ENCODE measurements at places on chromosomes 3 and 15. TPM values are rescaled to one million over a fixed set of nuclear protein-coding genes. Genes with fewer than 3 reads are reported as not detected.

The MINDY4B gene
- total RNA-seq: not detected

The CTXND1 gene
- 0.01 TPM for total RNA-seq

The SLC51A gene
- total RNA-seq: not detected

The FAM81A gene
- total RNA-seq: 12.7 TPM

The SYNPR gene
- total RNA-seq: not detected

The SLC26A6 gene
- total RNA-seq: 20.3 TPM

The ACVR2B gene
- total RNA-seq: 2.9 TPM

The ACOX2 gene
- total RNA-seq: 8.4 TPM

The SHC4 gene
- total RNA-seq: 0.95 TPM

The MYLK gene
- total RNA-seq: 13.5 TPM

The GRK7 gene
- not detected for total RNA-seq

The GNAI2 gene
- total RNA-seq: 45.9 TPM

The ULK4 gene
- total RNA-seq: 4.7 TPM

The RLBP1 gene
- total RNA-seq: not detected

The IGSF10 gene
- 0.53 TPM for total RNA-seq

The DAPK2 gene
- total RNA-seq: 4.2 TPM

The CHRNA7 gene
- total RNA-seq: 4.2 TPM

The HYKK gene
- total RNA-seq: 5.8 TPM

The ARHGEF26 gene
- 6.7 TPM for total RNA-seq

The SLC27A2 gene
- total RNA-seq: 35.5 TPM

The STRIT1 gene
- not detected for total RNA-seq

The PSMD6 gene
- 72.6 TPM for total RNA-seq

The MUC20 gene
- total RNA-seq: 0.73 TPM

The EFCAB12 gene
- 0.45 TPM for total RNA-seq

Data from A549 treated with CORT108297 at 1 μM for 4 hours (cell line).